Naive thymus-derived CD4-positive, alpha-beta T cell (primary cell): ENCODE measurements at places on chromosomes 2 and 18.

DNA sequence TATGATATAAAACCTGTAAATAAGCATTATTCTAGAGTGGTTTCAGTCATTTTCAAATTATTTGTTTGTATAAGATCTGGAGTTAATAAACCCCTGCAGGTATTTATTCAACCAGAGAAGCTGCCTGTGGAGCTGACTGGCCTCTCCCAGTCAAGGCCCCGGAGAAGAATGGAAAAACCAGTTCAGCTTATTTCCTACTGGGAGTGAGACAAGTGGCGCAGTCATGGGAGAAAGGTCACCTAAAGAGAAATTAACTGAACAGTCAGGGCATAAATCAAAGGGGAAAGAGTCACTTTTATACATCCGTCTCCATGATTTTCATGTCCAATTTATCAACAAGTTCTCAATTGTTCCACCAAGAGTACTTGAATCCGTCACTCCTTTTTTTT, 240.9 kb downstream of the RNF152 start:
- no peaks in the 10 kb centered on the region for H3K36me3 ChIP-seq
- no peaks in the 10 kb centered on the region for H3K4me1 ChIP-seq
- H3K27me3 ChIP-seq: no peaks in the 10 kb centered on the region
- no peak overlapping the region for H3K27ac ChIP-seq

DNA sequence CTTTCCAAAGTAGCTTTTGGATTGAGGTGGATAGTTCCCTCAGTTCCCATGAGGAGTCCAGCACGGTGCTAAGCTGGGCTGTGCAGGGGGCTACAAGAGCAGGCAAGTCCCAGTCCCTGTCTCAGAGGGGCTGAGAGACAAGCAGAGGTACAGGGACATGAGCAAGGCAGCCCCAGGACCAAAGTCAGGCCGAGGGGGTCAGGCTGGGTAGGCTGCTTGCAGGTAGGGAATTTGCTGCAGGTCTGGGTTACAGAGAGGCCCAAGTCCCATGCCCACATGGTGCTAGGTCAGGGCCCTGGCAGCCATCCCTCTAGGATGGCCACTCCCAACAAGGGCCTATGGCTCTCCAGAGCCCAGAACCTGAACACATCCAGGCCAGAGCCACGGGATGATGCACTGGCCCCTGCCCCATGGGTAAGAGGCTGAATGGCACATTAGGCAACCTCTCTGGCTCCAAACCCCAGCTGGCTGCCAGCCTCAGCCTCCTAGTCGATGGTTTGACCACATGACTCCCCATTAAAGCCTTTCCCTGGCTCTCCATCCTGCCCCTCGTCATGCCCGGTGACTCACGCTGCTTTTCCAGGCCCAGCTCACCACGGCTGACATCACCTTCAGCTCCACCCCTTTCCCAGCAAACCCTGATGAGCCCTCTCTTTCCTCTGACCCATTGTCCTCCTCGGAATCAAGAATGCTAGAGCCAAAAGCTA, 83.7 kb downstream of the SDC1 start:
- H3K4me3 ChIP-seq: no peak overlapping the region
- no peaks in the 10 kb centered on the region for H3K27me3 ChIP-seq
- DNase-seq: no peak
- H3K27ac ChIP-seq: no peak overlapping the region
- H3K4me1 ChIP-seq: no peaks in the 10 kb centered on the region

GRCh38 chr18:26046419-26047077, 43.9 kb downstream of the SS18 start:
- H3K4me3 ChIP-seq: no peak overlapping the region
- H3K4me1 ChIP-seq: no peaks in the 10 kb centered on the region
- H3K27ac ChIP-seq: no peak overlapping the region
- DNase-seq: no peak
- peaks cover 10% of the 10 kb centered on the region for H3K36me3 ChIP-seq

DNA sequence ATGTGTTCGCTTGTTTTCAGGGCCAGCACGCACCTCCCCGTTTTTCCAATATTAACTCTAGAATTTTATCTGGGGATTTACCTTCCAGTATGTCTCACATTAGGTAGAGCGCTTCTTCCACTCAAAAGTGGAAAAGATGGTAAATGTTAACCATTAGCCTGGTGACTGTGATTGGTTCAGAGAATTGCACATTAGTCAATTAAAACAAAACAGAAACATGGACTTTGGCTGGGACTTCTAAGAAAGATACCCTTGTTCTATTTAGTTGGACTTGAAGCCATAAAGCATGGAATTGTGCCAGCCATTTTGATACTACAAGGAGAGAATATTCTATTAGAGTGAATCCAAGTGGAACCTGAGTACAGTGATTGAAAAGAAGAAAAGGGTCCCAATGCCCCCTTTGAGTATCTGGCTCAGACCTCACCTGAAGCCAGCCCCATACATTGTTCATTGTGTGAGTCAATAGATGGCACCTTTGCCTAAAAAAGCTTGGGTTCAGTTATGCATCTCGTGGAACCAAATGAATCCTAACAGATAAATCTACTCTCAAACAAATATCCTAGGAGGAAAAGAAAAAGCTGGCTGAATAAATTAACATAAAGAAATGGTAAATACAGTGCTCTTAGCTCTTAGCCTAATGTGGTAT, 354.3 kb downstream of the IRS1 start:
- H3K36me3 ChIP-seq: no peaks in the 10 kb centered on the region
- no peak for DNase-seq
- no peak overlapping the region for H3K4me3 ChIP-seq

DNA sequence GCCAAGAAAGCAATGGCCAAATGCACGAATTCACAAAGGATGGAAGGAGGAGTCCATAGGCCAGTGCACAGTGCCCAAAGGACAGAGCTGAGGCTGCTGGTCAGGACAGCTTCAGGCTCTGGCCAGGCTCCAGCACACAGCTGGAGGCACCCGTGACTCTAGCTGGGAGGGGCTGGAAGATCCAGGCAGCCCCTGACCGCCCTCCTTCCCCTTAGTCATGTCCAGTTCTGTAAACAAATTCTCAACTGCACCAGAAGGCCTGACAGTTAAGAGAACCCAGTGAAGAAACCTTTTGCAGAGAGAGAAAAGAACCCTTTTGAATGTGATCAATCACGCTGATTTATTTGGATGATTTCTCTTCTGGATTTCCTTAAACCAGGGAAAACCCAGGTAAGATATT, 7.7 kb upstream of the YWHAQ start:
- H3K4me3 ChIP-seq: no peak overlapping the region
- no peak overlapping the region for H3K27ac ChIP-seq
- H3K4me1 ChIP-seq: peaks cover 7% of the 10 kb centered on the region

DNA sequence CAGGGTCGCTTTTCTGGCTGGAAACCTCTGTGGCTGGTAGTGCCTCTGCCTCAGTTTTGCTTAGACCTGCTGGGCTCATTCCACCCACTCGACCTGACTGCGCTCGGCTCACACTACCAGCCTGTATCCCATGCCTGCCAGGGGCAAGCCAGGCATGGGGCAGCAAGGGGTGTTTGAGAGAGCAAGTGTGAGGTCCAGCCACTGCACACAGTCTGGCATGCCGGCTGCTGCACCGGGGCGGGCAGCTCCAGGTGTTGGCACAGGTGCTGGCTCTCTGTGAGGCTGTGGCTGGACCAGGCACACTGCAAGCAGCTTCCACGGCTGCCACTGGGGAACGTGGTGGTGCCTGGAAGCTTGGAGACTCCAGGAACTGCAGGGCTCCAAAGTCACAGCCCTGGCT, 90.9 kb downstream of the ATAD2B start:
- H3K4me3 ChIP-seq: no peak overlapping the region
- DNase-seq: no peak
- H3K36me3 ChIP-seq: no peaks in the 10 kb centered on the region
- no peaks in the 10 kb centered on the region for H3K4me1 ChIP-seq
- H3K27me3 ChIP-seq: no peaks in the 10 kb centered on the region

DNA sequence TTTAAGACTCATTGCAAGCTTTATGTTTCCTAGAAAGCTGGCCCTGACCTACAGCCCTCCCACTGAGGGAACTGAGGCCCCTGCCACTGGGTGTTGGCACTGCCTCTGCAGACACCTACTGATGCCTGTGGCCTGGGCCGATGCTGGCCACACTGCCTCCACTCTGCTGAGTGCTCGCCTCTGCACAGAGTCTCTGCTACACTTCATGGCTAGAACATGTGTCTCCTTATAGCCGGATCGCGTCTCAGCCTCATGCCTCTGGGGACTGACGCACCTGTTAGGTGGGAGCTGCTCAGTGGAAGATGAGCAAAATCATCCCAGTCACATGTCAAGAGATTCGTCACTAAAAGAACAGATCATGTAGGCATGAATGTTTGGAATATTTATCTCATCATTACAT, 108.7 kb downstream of the RGPD3 start:
- H3K4me1 ChIP-seq: no peaks in the 10 kb centered on the region
- no peak for DNase-seq
- no peaks in the 10 kb centered on the region for H3K36me3 ChIP-seq
- no peak overlapping the region for H3K27ac ChIP-seq
- no peak overlapping the region for H3K4me3 ChIP-seq

DNA sequence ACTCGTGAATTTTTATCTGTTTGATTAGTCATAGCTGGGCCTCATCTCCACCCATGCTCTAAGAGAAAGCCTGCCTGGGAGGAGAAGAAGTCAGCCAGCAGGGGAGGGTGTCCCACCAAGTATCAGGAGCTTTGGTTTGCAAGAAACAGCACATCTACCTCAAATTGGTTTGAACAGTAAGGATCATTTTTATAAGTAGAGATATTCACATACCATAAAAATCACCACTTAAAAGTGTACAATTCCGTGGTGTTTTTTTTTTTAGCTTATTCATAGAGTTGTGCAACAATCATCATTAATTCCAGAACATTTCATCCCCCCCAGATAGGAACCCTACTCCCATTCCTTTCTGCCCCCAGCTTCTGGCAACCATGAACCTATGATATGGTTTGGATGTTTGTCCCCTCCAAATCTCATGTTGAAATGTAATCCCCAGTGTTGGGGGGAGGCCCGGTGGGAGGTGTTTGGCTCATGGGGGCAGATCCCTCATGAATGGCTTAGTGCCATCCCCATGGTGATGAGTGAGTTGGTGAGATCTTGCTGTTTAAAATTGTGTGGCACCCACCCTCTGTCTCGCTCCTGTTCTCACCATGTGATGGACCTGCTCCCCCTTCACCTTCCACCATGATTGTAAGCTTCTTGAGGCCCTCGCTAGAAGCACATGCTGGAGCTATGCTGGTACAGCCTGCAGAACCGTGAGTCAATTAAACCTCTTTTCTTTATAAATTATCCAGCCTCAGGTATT, 36.2 kb upstream of the HS6ST1 start:
- H3K27me3 ChIP-seq: no peaks in the 10 kb centered on the region
- no peaks in the 10 kb centered on the region for H3K4me1 ChIP-seq
- no peaks in the 10 kb centered on the region for H3K36me3 ChIP-seq
- H3K27ac ChIP-seq: no peak overlapping the region
- no peak overlapping the region for H3K4me3 ChIP-seq
- no peak for DNase-seq

GRCh38 chr18:79856119-79857007, 58.6 kb downstream of the KCNG2 start:
- H3K4me1 ChIP-seq: no peaks in the 10 kb centered on the region
- DNase-seq: no peak
- H3K36me3 ChIP-seq: no peaks in the 10 kb centered on the region
- H3K27ac ChIP-seq: no peak overlapping the region
- H3K27me3 ChIP-seq: no peaks in the 10 kb centered on the region
- no peak overlapping the region for H3K4me3 ChIP-seq

- H3K36me3 ChIP-seq: no peaks in the 10 kb centered on the region
- no peak for DNase-seq
- no peak overlapping the region for H3K27ac ChIP-seq
- H3K4me1 ChIP-seq: no peaks in the 10 kb centered on the region
- no peak overlapping the region for H3K4me3 ChIP-seq
- no peaks in the 10 kb centered on the region for H3K27me3 ChIP-seq
Observed at GRCh38 chr2:68936427-68936826, 16.3 kb downstream of the GKN2 start.

DNA sequence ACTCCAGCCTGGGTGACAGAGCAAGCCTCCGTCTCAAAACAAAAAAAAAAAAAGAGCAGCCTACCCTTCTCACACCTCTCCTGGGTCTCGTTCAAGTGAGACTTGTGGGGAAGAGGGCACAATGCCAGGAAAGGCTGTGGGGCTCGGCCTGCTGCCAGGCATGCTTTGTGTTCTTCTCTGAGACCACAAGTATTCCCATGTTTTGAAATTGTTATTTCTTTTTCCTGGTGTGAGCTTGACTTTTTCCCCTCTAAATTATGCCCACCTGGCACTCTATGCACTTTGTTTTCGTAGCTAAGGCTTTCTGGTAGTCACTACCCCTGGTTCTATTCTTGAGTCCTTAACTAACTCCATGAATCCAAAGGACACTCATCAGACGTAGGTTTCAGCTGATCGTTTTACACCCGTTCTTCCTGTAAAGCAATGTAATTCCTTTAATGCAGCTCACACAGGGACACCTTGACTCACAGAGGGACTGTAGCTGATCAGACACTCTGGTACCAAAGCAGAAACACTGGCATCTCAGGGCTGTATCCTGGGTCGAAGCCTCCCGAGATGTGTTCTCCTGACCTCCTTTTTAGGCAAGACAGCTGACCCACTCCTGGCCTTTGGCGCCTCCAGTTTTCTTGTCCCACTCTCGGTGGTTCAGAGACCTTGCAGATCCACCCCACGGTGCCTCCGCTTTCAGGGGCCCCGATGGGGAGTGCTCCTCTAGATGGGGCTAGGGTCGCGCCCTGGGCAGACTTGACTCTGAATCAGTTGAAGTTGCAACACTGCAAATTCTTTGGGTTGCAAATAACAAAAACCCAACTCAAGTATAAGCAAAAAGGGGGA, 193.3 kb upstream of the AGAP1 start:
- H3K27ac ChIP-seq: no peak overlapping the region
- H3K27me3 ChIP-seq: no peaks in the 10 kb centered on the region
- H3K36me3 ChIP-seq: no peaks in the 10 kb centered on the region
- no peaks in the 10 kb centered on the region for H3K4me1 ChIP-seq

- no peak overlapping the region for H3K27ac ChIP-seq
- no peaks in the 10 kb centered on the region for H3K27me3 ChIP-seq
- H3K4me1 ChIP-seq: no peaks in the 10 kb centered on the region
Observed at GRCh38 chr2:171615069-171615468, 72.2 kb upstream of the DYNC1I2 start.

GRCh38 chr18:11947214-11948191, 33.8 kb upstream of the IMPA2 start:
- no peaks in the 10 kb centered on the region for H3K36me3 ChIP-seq
- peaks cover 4% of the 10 kb centered on the region for H3K4me1 ChIP-seq
- peak overlapping the region; percentile 57 for H3K27ac ChIP-seq
- peak; percentile 56 for DNase-seq

- no peaks in the 10 kb centered on the region for H3K27me3 ChIP-seq
- no peaks in the 10 kb centered on the region for H3K36me3 ChIP-seq
- no peak overlapping the region for H3K4me3 ChIP-seq
- no peak overlapping the region for H3K27ac ChIP-seq
- no peak for DNase-seq
- H3K4me1 ChIP-seq: no peaks in the 10 kb centered on the region
Observed at GRCh38 chr2:11368059-11368572, 23.7 kb upstream of the ROCK2 start.

DNA sequence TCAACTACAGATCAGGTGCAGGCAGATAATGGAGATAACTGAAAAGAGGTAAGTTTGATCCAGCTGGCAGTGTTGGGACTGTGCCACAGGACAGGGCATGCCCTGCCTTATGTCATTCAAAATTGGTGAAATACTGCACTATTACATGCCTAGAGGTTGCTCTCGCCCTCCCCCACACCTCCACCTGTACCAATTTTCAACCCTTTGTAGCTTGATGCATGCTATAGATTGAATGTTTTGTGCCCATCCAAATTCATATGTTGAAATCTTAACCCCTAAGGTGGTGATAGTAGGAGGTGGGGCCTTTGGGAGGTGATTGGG, 72.1 kb upstream of the LYPD6B start:
- H3K4me1 ChIP-seq: no peaks in the 10 kb centered on the region
- no peak overlapping the region for H3K4me3 ChIP-seq
- H3K36me3 ChIP-seq: no peaks in the 10 kb centered on the region
- H3K27ac ChIP-seq: no peak overlapping the region
- no peaks in the 10 kb centered on the region for H3K27me3 ChIP-seq

- no peaks in the 10 kb centered on the region for H3K27me3 ChIP-seq
- no peak overlapping the region for H3K4me3 ChIP-seq
Observed at GRCh38 chr2:99903981-99904380, 238.4 kb downstream of the AFF3 start.
